ENCODE measurements at places on chromosomes 3 and 15. TPM values are rescaled to one million over a fixed set of nuclear protein-coding genes. Genes with fewer than 3 reads are reported as not detected.

DNA sequence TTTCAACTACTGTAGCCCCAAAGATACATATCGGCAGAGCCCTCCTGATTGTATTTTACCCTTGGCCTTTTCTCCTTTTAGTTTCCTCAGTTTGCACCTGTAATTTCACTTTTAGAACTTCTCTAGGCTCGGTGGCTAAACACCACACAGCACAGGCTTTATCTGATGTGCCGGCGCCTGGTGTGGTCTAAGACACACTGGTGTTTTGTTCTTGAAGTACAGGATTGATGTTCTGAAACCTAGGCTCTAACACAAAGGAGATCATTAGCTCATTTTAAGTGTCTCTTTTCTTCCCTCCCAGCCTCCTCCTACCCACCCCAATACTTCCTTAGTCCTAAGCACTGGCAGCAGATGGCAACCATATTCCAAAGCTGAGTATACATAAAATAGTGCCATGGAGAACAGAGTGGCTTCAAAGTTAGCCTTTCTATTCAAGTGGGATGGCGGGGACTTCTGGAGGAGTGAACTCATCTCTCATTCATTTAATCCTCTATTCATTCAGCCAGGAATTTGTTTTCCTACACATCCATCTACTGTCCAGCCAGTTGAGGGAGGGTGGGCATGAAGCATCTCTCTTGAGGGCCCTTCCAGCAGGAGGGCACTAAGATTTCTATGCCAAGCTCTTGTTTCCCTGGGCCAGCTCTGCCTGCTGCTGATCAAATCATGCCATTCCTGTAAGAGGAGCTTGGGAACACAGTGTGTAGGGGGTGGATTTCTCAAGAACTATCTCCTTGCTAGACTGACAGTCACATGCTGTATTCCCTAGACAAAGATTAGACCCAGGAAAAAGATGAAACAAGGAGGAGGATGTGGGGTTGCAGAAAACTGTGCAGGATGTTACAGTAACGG, 71.2 kb downstream of the TIGIT start:
- no peaks in the 10 kb centered on the region for H3K36me3 ChIP-seq
- no peaks in the 10 kb centered on the region for H3K4me1 ChIP-seq
- DNase-seq, result peak; percentile 51
- no peak overlapping the region for H3K4me3 ChIP-seq
- H3K27me3 ChIP-seq, result no peaks in the 10 kb centered on the region

GRCh38 chr15:62118520-62119226, 46.4 kb downstream of the C2CD4B start:
- H3K27ac ChIP-seq, result no peak overlapping the region
- H3K27me3 ChIP-seq, result no peaks in the 10 kb centered on the region
- no peak overlapping the region for H3K4me3 ChIP-seq
- H3K4me1 ChIP-seq, result no peaks in the 10 kb centered on the region
- H3K36me3 ChIP-seq, result no peaks in the 10 kb centered on the region

DNA sequence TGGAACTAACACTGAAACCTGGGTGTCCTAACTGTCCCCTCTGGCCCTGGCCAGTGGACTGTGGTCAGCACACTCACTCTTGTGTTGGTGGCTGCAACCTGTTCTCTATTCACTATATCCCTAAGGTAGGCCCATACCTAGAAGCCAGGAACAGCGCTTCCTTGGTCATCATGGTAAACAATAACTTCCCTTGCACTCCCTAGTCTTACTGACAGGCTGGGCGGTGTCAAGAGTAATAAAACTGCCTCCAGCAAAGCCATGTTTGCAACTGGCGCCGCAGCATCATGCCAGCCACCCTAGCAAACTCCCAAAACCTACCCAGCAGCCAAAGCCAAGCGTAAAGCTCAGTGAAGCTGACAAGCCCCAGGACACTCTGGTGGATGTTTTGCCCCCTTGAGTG, 63.1 kb upstream of the TSEN2 start:
- H3K27ac ChIP-seq, result no peak overlapping the region
- H3K4me1 ChIP-seq, result peaks cover 4% of the 10 kb centered on the region
- no peak overlapping the region for H3K4me3 ChIP-seq

The P2RY14 gene
- total RNA-seq, result 0.56 TPM

The BNIP2 gene
- total RNA-seq, result 111 TPM
